ENCODE measurements at places on chromosomes 12 and 14.

DNA sequence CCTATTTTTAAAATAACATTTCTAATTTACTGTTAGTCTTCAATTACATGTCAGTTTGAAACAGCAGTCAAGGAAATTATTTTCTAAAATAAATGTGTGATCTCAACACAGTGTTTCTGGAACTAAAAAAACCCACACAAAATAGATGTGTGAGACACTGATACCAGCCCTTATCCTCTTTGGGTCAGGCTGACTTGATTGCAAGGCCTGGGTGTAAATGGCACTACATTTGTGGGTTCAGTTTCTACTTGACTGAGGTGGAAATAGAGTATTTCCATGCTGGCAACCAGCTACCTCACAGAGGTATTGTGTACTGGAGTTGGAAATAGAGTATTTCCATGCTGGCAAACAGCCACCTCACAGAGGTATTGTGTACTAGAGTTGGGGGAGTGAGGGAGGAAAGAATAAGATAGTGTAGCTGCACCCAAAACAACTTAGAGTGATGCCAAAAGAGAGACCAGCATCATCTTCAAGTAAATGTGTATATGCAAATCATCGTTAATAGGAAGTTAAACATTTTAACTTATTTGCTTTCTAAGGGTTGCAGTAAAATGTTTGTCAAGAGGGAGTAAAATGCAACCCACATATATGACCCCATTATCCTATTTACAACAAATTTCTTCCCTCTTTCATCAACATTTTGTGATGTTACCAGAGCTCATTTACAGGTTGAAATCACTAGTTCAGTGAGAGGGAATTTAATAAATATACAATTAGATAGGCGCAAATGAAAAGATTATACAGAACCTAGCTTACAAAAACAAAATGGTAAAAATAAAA lies 10.7 kb upstream of the LYZ start:
- no peak for DNase-seq

DNA sequence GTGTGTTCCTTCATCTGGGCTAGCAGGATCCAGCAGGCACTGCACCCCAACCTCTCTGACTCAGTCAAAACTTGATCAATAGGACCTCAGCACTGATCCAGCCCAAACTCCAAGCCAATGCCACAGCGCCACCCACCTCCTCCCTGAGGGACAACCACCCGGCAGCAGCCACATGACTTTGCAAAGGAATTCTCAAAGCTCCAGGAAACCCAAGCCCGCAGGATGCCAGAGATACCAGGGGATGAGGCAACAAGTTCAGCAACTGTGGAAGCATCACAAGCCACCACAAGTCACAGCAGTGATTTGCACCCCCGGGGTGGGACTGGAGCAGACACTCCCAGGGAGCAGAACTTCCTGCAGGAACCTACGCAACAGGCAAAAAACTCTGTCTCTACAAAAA lies 37.3 kb downstream of the ACTN1 start:
- DNase-seq = no peak

DNA sequence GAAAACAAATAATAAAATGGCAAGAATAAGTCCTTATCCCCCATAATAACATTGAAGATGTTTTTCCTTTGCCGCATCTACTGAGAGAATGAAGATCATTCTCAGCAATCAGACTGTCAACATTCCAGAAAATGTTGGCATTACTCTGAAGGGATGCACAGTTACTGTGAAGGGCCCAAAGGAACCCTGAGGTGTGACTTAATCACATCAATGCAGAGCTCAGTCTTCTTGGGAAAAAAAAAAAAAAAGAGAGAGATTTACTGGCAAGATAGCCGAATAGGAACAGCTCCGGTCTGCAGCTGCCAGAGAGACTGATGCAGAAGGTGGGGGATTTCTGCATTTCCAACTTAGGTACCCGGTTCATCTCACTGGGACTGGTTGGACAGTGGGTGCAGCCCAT lies 41.3 kb upstream of the OR6J1 start:
- DNase-seq = no peak

- DNase-seq = no peak
Observed at GRCh38 chr12:77996670-77997069, 166.0 kb downstream of the NAV3 start.

DNA sequence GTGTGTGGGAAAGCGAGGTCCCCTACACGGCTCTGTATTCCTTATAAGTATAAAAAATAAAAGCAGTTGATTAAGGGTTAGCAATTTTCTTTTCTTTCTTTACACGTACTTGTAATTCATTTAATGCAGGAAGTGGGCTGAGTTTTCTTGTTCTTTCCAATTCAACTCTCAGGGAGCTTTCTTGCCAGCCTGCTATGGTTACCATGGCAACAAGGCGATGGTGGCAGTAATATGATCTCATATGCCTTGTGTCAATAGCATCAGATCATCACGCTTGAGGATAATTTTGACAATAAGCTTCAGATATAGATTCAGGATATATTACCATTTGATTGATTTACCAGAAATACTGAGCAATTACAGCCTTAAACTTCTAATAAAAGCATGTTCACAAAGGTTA lies 466.5 kb downstream of the APAF1 start:
- DNase-seq = no peak

DNA sequence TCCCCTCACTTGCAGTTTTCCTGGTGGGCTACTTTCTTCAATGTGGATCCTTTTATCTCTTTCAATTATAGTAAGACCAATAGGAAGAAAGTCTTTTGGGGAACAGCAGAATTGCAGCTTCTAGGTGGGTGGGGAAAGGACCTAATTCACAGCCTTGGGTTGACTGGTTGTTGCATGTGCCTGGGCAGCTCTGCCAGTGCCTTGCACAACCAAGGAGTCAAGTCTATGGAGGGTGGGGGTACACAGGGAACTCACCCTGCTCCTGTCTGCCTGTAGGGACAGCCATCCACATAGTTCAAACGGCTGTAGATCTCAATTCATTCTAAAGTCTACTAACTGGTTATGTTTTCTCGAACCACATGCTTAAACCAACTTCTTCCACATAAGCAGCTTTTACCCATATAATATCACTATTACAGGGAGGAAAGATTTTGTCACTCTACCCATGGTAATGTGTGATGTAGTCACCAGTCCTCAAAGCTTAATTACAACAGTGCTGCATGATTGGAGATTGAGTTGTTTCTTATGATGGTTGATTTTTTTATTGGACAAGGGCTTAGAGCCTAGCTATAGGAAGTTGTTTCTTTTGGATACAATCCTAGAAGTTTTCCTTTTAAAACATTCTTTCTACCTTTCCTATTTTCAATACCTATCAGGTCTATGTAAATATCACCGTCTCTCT lies 117.7 kb upstream of the FRMD6 start:
- no peak for DNase-seq

DNA sequence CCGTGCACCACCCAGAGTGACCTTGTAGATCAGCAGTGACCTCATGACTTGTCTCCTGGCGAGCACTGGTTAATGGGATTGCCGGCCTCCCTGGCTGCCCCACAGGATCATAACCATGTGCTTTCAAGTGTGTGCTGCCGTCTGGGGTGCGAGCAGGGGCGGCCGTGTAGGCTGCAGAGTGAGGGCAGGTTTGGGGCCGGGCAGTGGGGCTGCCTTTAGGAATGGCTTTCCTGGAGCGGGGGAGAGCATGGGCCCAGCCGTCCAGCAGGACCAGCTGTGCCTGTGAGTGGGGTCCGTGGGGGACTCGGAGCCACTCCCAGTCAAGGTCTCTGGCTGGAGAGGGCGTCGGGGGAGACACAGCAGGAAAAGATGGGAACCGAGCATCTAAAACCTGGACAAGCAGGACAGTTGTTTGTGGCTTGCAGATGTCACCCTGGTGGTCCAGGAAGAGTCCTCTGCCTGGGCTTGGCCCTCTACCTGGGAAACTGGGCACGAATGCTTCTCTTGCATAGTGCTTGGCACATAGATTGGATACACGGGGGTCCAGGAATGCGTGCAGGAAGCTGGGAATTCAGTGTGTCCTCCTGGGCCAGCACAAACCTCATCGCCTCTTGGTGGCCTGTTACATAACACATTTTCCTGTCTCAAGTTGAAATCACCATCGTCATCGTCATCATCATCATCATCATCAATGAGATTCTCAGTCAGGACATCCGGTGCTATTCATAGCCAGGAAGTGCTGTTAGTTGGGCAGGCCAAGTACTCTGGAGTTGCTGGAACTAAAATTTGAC lies 96.0 kb downstream of the ADGRD1 start:
- DNase-seq = no peak

DNA sequence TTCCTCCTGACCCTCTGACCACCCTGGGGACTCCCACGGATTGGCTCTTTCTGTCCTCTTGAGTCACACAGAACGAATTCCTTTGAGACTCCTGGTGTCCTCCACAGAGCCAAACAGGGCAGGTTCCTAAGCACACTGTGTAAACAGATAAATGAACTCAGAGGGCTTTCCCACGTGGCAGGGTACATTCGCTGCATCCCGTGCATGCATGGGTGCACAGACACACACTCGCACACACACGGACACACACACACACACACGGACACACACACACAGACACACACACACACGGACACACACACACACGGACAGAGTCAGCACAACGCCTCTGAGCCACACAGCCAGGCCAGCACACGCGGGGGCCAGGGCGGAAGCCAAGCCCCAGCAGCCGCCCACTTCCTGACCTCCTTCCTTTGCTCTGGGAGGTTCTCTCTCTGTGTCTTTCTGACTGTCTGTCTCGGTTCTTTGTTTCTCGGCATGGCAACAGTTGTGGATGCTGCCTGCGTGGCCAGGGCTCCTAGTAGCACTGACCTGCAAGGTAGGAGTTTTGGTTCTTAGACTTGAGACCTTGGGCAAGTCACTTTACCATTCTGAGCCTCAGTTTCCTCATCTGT lies 706 bp downstream of the CRACR2A start:
- peak; percentile 82 for DNase-seq

- no peak for DNase-seq
Observed at GRCh38 chr14:68598089-68598488, 194.8 kb downstream of the ZFP36L1 start.

GRCh38 chr12:116066381-116067230 lies 210.9 kb downstream of the MED13L start:
- peak; percentile 67 for DNase-seq

DNA sequence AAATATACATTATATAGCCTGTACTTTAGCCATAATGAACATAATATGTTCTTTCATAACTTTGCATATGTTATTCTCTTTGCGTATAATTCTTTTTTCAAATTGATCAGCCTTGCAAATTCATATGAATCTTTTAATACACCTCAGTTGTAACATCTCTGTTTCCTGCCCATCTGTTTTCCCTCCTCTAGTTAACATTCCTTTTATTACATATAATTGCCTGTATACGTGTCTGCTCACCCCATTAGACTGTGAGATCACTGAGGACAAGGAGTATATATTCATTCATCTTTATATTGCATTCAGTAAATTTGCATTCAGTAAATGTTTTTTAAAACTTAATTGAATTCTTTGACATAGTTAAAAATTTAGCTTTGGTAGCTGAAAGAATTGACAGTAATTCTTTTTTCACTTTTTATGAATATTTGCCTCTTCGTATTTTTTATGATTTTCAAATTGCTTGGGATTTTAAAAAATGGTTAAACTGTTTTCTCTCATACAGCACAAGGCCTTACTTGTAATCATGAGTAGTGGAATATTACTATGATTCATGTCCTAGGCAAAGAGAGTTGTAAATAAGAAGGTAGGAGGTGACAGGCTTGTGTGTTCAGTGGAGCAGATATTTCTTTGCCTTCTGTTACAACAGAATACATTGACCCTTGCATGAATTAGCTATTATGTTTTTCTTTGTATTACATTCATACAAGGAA lies 32.8 kb upstream of the KLHL42 start:
- DNase-seq = no peak

DNA sequence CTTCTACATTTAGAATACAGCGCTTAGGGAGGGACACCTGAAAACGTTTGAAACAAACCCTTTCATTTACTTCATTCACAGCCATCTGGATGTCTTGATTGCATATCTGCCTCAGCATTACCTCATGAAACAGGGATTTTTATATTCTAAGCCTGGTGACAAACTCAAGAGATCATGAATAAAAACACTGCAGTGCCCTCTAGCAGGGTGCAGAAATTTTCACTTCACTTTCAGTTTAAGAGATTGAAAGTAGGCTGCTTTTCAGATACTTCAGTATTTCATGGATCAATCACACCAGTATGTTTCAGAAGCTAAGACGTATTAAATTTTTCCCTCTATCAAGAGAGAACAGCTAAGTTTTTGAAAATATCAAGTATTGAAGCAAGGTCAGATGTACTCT lies 467.8 kb downstream of the MDGA2 start:
- no peak for DNase-seq

DNA sequence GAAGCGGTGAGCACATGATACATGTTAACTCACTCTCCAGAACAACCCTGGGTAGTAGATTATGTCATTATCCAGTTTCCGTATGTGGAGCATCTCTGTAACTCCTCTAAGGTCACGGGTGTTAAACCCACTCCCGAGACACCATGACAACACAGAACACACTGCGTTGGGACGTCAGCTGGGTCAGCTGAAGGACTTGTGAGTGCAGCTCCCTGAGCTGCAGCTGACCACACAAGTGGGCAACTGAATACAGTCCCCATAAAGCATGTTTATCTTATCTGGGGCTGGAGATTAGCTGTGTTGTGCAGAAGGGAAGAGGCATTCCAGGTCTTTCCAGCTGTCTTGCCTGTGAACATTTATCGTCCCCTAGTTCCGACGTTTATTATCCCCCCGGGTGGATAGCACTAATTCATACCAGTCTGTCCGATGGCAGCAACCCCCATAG lies 211.5 kb downstream of the CHST11 start:
- no peak for DNase-seq
